Stimulated activated CD8-positive, alpha-beta memory T cell treated with anti-CD3 and anti-CD28 coated beads, Interleukin-2, amount 100 ng/mL, for 48 hours (primary cell): ENCODE measurements at places on chromosomes 16 and 17.

- no peak for DNase-seq
Measured at GRCh38 chr17:35390156-35390555, 16.7 kb upstream of the SLFN11 start.

GRCh38 chr17:39283896-39284295 is 58.2 kb upstream of the STAC2 start:
- DNase-seq = no peak

DNA sequence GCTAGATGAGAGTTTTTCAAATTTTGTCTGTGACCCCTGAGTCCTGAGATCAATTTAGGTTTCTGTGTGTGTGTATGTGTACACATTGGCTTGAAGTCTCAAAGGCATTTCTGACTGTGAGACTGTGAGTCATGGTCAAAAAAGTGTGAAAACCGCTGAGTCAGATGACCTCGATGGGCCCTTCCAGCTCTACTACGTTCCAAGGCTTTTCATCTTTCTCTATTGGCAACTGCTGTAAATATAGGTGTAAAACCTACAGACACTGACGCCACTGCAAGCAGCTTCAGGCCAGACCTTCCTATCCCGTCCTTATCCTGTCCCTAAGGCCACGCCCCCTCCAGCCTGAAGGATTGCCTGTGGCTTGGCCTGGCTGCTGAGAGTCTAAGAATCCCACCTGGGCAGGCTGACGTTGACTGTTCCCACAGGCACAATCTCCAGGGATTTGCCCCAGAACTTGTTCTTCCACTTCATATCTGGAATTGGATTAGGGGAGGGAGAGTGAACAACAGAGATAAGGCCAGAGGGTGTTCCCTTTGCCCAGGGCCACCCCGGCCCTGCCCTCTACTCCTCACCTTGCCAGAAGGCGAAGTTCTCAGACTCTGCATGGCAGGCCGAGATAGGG is 11.3 kb downstream of the OSBPL7 start:
- no peak for DNase-seq

GRCh38 chr16:30032083-30032819 is 1.2 kb upstream of the TLCD3B start:
- DNase-seq = peak; percentile 46

- no peak for DNase-seq
Measured at GRCh38 chr17:9138161-9138717, 116.9 kb downstream of the NTN1 start.

DNA sequence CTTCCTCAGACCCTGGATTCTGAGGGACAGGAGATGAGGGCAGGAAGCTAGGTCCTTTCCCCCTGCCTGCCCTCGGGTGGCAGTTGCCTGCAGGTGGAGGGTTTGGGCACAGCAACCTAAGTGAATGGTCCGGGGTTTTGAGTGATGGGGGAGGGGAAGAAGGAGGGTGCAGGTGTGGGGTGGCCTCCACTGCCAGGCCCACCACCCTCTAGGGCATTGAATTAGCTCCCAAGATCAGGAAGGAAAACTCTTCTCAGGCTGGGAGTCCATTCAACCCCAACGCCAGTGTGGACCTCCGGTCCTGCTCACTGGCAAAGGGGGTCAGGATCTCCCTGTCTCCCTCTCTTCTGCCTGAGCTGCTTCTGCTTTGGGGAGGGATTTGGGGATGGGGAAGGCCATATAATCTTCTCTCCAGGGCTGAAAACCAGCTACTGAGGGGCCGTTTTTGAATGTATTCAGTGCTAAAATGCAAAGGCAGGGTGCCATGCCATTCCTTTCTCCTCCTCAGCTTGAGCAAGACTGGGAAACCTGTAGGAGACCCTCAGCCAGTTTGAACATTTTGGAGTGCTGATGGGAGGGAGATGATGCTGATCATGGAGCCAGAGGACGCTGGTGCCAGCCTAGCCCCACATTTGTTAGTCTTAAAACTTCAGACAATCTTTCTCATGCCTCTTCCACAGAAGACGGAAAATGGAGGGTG is 18.8 kb downstream of the GRB7 start:
- DNase-seq = no peak
